ENCODE measurements at places on chromosomes 5 and 9. TPM values are rescaled to one million over a fixed set of nuclear protein-coding genes. Genes with fewer than 3 reads are reported as not detected.

The CYLC2 gene
- total RNA-seq: not detected

The DBH gene
- not detected for total RNA-seq

The SLC6A18 gene
- not detected for total RNA-seq

The SPINK7 gene
- total RNA-seq: not detected

The TMEM232 gene
- 1.4 TPM for total RNA-seq

The GPR150 gene
- total RNA-seq: 0.29 TPM

The IL7R gene
- 2.7 TPM for total RNA-seq

The NRG2 gene
- total RNA-seq: 0.72 TPM

The BTNL9 gene
- total RNA-seq: not detected

The PCDHAC1 gene
- total RNA-seq: 0.29 TPM

The IL9 gene
- total RNA-seq: not detected

The TAF11L5 gene
- total RNA-seq: not detected

The RFK gene
- 25.0 TPM for total RNA-seq

The PHF24 gene
- not detected for total RNA-seq

The NIPAL4 gene
- total RNA-seq: not detected

The SLC36A2 gene
- not detected for total RNA-seq

The SPATA6L gene
- total RNA-seq: 0.72 TPM

The DOLPP1 gene
- total RNA-seq: 10.5 TPM

The MYMK gene
- not detected for total RNA-seq

The BRD9 gene
- 35.8 TPM for total RNA-seq

The LHFPL2 gene
- total RNA-seq: 63.6 TPM

The PCDHA2 gene
- under 0.01 TPM for total RNA-seq

The UNC5A gene
- total RNA-seq: not detected

The FAM221B gene
- not detected for total RNA-seq

The ZNF454 gene
- 3.8 TPM for total RNA-seq

The GCNT4 gene
- total RNA-seq: 2.7 TPM

The ANGPTL2 gene
- total RNA-seq: 72.5 TPM

The ADCY2 gene
- under 0.01 TPM for total RNA-seq

The GABRA6 gene
- not detected for total RNA-seq
